ENCODE measurements at places on chromosomes 2 and 18.

DNA sequence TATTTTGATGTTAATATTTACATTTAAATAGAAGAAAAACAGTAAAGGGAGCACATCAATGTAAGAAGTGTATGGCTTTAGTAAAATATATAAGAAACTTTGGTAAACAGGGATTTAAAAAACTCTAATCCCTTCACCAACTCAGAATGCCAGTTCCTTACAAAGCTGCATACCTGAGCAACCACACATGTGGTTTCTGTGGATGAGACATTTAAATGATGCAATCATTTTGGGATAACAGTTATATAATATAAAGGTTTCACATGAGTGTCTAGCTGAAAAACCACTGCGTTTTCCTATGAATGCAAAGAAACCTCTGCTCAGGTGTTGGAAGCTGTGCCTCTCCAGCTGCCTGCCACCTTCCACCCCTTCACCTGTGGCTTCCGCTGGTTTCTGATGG, 209.1 kb upstream of the REV1 start:
- DNase-seq, result no peak

DNA sequence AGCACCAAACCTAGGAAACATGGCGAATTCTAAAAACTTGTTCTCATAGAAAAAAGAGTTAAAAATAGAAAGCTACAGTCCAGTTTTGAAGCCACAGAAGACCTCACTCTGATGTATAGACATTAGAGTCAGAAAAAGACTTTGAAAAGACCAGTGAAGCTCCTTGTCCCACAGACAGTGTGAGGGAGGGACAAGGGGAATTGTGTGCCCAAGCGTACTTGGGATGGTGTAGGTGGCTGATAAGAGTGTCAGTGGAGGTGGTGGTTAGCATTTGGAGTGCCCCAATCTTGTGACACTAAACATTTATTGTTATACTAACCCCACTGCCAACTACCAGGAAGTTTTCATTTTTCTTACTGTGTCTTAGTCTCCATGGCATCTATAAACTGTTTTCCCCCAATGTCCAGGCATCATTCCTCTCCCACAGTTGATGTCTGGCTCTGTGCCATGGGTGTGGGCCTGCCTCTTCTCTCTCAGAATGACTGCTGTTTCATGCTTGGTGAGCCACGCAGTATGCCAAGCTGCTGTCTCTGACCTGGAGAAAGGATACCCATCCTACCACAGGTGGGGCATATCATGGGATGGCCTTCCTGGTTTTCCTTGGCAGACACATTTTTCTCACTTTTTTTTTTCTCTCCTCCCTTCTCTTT, 161.4 kb downstream of the RPIA start:
- DNase-seq, result peak; percentile 24

GRCh38 chr2:18422432-18423165, 137.9 kb downstream of the RDH14 start:
- no peak for DNase-seq

DNA sequence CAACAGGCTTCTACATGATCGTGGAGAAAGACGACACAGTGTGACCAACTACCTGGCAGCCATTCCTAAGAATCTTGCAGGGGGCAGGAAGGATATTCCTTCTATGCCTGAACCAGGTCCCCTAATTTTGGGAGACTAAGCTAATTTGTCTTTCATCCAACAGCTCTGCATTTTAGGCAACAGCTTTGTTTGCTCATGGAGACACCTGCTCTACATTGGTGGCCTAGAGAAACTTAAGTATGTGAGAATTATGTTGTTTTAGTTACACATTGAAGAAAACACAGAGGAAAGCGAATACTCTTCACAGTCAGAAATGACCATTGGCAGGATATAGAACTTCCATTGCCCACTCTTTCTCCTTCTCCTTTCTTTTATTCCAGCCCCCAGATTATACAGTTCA, 75.2 kb downstream of the ASXL3 start:
- DNase-seq, result no peak

- no peak for DNase-seq
Observed at GRCh38 chr2:136225950-136226835, 108.2 kb upstream of the CXCR4 start.
